GF-D8 (cell line): ENCODE measurements at places on chromosomes 3 and 15.

DNA sequence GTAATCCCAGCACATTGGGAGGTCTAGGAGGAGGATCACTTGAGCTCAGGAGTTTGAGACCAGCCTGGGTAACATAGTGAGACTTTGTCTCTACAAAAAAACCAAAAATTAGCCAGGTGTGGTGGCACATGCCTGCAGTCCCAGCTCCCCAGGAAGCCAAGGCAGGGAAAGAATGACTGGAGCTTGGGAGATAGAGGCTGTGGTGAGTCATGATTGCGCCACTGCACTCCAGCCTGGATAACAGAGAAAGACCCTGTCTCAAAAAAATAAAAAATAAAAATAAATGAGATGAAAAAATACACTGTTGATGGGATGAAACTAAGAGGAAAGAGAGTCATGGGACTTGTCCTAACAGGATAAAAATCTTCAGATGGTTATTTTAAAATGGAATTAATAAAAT lies 137.6 kb downstream of the IMPG2 start:
- no peak for DNase-seq

GRCh38 chr15:93319121-93319814 lies 230.3 kb upstream of the RGMA start:
- DNase-seq = no peak

DNA sequence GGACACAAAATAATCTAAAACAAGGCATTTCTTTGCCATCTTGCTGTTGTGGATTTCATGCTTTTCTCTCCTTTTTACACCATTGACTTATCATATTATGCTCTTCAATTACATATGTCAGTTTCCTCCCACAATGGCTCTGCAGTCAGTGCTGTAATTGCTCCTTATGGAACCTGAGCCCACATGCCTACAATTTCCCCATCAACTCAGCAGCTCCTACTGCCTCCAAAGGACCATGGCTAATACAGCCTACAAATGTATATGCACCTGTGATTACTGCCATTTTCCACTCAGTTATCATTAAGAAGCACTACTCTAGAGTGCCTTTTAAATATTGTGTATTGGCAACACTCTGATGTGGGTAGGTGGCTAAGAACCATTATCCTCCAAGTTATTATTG lies 30.8 kb downstream of the RTP4 start:
- no peak for DNase-seq

DNA sequence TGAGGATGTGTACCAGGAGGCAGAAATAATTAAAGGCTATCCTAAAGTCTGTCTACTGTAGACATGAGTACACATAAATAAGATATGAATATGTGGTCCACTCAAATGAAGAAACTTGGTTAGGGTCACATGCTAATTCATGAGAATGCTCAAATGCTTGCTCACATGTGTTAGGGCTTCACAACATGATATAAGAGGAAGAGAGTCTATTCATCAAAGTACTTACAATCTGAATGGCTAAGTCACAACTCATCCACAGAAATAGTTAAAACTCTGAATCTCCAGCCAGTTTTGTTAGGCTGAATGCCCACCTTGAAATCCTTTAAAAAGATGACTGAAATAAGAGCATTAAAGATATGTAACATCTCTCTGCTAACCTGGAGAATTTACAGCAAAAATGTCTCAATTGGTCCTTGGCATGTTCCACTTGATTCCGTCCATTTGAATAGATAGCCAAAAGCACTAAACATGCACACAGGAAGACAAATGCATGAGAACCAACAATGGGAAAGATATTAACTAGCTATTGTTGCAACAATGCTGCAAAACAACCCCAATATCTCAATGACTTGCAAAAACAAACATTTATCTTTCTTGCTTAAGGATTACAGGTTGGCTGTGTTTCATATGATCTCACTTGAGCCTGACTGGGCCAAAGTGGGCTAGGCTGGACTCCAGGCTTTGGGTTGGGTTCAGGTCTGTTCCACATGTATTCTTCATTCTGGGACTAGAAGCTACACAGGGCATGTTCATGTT lies 10.6 kb upstream of the TBC1D5 start:
- DNase-seq = no peak

DNA sequence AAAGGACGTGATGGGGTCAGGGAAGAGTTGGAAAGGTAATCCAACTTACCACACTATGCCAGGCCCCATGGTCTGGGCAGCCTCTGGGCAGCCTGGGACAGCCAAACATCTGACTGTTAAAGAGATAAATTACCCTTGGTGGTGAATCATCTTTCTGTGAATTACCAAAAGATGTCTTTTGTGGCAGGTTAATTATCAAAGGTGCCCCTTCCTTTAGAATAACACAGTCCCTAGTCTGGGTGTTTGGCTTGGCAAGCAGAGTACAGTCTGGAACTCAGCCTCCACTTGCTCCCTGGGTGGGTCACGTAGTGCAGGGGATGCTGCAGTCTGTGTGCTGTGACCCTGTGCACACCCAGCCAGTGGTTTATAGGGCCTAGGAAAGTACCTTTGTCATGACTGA lies 113.1 kb downstream of the ZNF621 start:
- no peak for DNase-seq

GRCh38 chr15:78048628-78048920 lies 28.9 kb downstream of the TBC1D2B start:
- no peak for DNase-seq

DNA sequence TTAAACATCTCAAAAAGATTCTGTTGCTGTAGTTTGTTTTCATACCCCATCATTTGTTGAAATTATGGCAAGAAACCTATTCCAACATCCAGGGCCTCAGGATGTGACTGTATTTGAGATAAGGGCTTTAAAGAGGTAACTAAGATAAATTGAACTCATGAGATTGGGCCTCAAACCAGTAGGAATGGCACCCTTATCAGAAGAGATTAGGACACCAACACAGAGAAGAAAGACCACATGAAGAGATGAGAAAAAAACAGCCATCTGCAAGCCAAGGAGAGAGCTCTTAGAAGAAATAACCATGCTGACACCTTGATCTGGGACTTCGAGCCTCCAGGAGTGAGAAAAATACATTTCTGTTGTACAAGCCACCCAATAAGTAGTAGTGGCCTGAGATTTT lies 157.7 kb downstream of the CGGBP1 start:
- DNase-seq = no peak

DNA sequence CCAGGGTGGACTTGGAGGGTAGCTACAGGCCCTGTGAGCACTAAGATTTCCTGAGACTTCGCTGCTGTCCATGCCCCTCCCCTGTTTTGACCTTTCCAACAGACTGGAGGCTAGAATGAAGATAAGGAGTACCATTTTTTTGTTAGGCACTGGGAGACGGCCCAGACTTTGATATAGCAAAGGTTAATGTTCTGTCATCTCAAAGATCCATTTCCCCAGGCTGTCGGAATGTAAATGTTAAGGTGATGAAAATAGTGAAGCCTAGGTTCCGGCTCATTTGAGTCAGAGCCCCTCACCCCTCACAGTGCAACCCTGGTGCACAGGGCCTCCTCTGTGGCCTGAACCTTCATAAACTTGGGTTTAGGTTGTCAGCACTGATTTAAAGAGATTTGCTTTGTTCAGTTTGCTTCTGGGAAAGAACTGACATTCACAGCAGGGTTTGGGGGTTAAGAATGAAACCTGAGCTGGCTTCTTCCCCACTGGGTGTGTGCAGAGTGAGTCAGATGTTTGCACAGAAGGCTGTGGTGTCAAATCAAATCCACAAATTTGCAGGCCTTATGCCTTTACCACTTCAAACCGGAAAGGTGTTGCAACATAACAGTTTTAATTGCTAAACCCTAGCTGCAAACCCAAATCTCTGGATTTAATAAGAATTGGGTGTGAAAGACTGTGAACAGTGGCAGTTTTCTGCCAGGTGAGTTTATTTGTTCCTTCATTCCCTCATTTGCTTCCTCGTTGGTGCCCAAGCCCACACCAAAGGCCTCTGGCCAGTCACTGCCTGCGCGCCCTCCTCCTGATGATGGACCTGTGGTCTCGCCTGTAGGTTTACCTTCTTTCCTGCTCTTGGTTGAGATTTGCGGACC lies 20.6 kb upstream of the KCTD6 start:
- peak; percentile 76 for DNase-seq

- no peak for DNase-seq
Measured at GRCh38 chr15:35667908-35668307, 121.9 kb upstream of the DPH6 start.

GRCh38 chr3:11602239-11602840 lies 41.4 kb downstream of the VGLL4 start:
- no peak for DNase-seq

GRCh38 chr3:129412542-129413198 lies 15.8 kb downstream of the EFCAB12 start:
- no peak for DNase-seq

DNA sequence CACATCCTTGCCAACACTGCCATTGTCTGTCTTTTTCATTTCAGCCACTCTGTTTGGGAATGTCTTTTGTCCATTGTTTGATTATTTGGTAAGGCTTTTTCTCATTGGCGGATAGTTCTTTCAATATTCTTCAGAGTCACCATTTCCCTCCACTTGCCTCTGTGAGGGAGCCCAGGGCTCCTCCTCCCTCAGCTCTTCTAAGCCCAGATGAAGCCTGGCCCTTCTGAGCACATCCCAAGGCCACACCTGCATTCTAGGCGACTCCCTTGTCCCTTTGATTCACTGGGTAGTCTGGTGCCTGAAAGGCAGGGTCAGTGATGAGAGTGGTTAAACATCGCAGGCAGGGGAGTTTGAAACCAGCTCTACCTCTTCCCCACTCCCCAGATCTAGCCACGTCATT lies 12.4 kb upstream of the LTF start:
- no peak for DNase-seq

- DNase-seq = no peak
Measured at GRCh38 chr3:169264711-169265110, 398.8 kb downstream of the MECOM start.

GRCh38 chr3:188567478-188568195 lies 413.7 kb downstream of the LPP start:
- no peak for DNase-seq

GRCh38 chr3:99128725-99129505 lies 227.4 kb upstream of the DCBLD2 start:
- DNase-seq = no peak

- no peak for DNase-seq
Measured at GRCh38 chr3:10594915-10595314, 89.5 kb upstream of the ATP2B2 start.

- DNase-seq = no peak
Measured at GRCh38 chr15:80333261-80333660, 70.9 kb upstream of the ARNT2 start.

- no peak for DNase-seq
Measured at GRCh38 chr15:60631620-60632019, 152.7 kb upstream of the ICE2 start.

DNA sequence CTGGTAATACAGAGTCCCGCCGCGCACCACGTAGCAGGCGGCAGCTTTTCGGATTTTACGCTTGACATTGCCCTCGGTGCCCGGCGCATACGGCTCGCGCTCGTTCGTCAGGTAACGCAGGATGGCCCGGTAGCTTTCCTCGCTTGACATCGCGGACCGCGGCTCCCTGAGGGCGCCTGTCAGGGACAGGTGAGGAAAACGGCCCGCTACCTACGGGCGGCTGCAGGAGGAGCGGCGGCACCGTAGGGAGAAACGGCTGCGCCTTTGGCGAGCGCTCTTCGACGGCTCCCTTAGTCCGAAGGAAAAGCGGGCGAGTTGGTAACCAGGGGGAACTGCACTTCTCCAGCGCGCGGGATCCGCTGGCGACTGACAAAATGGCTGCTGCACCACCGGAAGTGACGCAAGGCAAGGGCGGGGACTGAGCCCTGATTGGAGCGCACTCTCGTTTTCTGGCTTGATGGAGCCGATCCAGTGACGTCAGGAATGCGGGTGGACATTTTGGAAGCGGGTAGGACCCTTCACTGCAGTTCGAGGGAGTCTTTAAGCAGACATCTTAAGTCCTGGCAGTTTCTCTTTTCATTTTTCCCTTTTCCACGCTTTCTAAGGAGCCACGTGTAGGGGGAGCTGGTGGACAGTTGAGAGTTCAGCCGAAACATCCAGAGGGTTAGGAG lies at the start of gene ZBTB11:
Gene ZBTB11, minus strand, starts transcription at position 368 of the 671 bp plus-strand sequence. Its CDS starts 218 bp downstream, at position 150.
- DNase-seq = no peak
